ENCODE measurements at places on chromosomes 13 and 19.
A peak's percentile ranks its signal among the peaks of the same experiment; 100 is the strongest.

GRCh38 chr19:13441810-13442512 lies 64.3 kb downstream of the CACNA1A start:
- no peak for DNase-seq

DNA sequence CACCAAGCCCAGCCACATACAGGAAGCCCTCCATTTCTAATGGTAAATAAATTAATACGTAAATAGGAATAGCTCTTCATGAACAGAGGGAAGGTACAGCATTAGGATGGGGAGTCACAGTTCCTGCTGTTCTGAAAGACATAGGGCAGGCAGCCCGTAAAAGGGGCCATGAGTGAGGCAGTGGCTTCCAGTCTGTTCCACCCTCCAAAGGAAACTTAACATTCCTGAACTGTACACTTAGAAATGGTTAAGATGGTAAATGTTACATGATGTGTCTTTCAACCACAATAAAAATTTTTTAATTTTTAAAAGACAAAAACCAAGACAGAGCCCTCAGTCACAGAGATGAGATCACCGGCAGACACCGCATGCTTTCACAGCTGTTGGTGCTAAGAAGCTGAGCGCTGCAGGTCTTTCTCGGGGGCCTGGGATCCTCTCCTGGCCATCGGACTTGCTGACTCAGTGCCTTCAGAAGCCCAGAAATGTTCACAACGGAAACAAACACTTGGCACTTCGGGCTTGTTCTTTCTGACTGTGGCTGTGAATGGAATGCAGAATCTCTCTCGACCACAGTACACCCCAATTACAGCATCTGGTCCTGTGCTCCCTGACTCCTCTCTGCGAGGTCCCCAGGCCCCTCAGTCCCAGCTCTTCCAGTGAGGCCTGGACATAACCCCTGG lies 36.4 kb downstream of the EPS15L1 start:
- no peak for DNase-seq

DNA sequence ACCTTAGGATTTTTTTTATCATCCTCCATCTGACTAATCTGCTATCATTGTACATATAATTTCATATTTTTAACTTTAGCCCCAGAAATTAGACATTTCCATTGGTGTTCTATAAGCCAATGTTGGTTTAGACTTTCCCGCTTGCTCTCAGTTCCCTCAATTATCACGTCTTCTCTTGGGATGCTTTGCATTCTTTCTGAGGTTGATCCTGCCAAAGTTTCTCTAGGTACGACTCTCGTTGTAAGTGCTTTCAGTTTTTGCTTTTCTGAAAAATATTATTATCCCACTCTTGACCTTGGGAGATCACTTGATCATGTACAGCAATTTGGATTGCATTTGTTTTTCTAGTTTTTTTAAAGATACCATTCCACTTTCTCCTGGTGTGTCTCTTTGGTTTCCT lies 270.2 kb downstream of the IRS2 start:
- DNase-seq: no peak

DNA sequence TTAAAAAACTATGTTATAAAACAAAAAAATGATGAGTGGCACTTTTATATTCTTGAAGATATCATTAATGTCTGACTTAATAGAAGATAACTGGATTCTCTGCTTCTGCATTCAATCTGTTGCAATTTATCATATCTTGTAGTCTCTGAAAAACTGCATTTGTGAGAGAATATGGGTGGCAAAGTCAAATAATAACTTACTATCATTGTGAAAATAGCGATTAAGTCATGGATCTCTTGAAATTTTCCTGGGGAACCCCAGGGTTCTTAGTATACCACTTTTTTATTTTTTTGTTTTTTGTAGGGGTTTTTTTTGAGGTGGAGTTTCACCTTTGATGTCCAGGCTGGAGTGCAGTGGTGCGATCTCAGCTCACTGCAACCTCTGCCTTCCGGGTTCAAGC lies 127.1 kb downstream of the STOML3 start:
- no peak for DNase-seq

DNA sequence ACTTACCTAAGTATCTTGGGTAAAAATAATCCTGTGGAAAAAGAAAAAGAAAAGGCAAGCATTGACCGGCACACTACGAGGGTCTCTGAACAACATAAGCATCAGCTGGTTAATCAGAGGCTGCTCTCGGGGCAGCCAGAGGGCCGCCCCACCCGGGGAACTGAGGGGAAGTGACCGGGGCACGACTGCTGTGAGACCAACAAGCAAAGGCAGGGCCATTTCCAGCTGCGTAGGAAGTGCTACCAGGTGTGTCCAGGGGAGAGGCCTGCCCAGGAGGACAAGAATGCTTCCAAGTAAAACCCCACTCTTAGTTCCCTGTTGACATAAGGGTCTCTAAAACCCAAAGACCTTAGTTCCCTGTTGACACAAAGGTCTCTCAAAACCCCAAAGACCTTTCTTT lies 15.9 kb downstream of the GAS6 start:
- no peak for DNase-seq

- no peak for DNase-seq
These were observed 617.2 kb downstream of the DCT start for GRCh38 chr13:93862259-93862658.

DNA sequence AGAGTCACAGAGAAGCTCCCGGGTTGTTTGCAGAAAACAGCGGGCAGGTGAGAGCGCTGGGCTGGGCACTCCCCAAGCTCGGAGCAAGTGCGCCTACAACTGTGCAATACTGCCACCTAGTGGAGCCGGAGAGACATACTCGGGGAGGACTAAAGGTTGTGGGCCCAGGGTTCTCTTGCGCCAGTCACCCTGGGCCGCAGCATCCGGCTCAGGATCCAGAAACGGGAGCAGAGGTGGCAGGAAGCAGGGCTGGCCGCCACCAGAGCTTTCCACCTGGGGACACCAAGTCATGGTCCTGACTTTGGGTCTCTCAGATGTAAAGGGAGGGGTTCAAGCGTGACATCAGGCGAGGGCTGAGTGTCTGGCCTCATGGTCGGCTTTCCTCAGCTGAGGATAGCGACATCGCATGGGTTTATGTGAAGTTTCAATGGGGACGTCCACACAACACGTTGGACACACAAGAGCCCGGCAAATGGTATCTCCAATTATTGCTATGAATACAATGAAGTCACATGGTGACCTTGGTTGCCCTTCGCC lies 11.2 kb upstream of the KLK4 start:
- peak; percentile 79 for DNase-seq

DNA sequence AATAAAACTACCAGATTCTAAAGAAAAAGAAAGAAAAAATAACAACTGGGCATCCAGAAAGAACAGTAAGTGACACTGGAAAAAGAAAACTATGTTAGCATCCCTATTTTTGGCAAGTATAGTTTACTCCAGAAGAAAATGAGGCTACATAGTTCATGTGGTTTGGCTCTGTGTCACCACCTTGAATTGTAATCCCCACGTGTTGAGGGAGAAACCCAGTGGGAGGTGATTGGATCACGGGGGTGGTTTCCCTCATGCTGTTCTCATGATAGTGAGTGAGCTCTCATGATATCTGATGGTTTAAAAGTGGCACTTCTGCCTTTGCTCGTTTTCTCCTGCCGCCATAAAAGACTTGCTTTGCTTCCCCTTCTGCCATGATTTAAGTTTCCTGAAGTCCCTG lies 76.9 kb downstream of the ITGBL1 start:
- no peak for DNase-seq

Data from SHP77 treated with DMSO at 0.1 percent for 48 hours (cell line).